ENCODE measurements at places on chromosomes 6 and 20.

GRCh38 chr6:103456652-103457051 is 1403.1 kb downstream of the HACE1 start:
- no peak for DNase-seq

- DNase-seq, result no peak
Measured at GRCh38 chr6:158413814-158414565, 101.7 kb downstream of the TULP4 start.

DNA sequence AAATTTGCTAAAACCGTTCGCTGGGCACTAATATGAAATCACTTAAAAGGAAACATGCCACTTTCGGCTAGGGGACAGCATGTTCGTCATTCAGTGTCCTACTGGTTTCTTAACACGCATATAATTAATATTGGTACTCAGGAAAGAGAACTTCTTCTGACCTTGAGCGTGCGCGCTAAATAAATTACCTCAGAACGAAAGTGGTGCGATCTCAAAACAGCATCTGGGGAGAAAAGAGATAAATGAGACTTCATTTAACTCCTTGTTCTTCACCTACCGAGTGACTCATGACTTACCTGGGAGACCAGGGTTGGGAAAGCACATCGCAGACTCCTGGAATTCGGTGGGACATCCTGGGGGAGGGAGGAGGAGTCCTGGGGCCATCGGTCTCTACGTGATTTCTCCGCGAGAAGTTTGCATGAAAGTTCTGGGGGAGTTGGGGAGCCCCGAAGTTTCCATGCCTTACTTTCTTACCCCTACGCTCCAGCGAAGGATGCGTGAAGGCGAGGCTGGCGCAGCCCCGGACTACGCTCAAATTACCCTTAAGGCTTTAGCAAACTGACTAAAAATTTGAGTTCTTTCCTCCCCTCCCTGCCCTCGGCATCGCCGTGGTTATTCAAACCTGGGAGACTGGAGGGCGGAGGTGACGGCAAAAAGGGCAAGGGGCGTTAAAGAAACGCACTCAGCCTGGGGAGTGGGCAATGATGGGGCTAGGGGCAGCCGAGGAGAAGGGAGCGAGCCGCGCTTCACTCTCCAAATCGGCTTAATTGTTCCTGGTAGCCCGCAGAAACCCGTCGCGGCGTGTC is 1.1 kb upstream of the BEND6 start:
- peak; percentile 26 for DNase-seq

GRCh38 chr6:81158956-81159355 is 593.5 kb downstream of the TENT5A start:
- no peak for DNase-seq

GRCh38 chr20:61535091-61535490 is 283.0 kb downstream of the CDH4 start:
- DNase-seq, result no peak

DNA sequence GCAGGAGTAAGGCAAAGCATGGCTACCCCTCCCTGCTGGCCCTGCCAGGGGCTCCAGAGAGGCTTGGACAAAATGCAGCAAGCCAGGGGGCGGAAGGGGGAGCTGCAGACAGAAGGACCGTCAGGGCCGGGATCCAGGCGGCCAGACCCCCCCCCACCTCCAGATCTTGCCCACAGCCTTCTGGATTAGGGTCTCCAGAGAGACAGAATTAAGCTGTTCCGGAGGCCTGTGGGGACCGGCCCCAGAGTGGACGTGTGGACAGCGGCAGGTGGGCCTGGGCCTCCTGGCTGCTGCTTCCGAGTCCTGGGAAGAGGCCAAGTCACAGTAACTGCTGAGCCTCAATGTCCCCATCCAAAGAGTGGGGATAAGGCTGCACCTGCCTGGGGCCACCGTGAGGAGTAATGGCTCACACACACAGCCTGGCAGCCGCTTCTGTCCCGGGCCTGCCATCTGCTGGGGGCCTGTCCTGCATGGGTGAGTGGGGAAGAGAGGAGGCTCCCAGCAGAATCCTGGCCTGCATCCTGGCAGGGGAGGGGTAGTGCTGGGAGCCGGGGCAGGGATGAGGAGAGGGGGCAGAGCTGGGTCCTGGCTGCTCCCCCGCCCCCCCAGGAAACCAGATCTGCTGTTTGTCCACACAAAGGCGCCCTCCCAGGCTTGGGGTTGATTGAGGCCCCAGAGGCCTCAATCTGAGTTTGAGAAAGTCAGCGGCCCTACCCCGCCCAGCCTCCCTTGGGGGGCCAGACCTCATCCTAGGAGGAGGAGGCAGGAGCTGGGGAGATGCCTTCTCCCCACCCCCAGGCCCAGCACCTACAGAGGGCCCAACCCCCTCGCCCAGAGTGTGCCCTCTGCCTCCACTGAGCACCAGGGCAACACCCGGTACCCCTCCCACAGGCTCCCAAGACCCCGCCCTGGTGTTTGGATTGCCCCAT is 3.9 kb downstream of the LAMA5 start:
- DNase-seq, result no peak

- peak; percentile 25 for DNase-seq
Measured at GRCh38 chr20:48846516-48847492, 19.0 kb upstream of the PREX1 start.

DNA sequence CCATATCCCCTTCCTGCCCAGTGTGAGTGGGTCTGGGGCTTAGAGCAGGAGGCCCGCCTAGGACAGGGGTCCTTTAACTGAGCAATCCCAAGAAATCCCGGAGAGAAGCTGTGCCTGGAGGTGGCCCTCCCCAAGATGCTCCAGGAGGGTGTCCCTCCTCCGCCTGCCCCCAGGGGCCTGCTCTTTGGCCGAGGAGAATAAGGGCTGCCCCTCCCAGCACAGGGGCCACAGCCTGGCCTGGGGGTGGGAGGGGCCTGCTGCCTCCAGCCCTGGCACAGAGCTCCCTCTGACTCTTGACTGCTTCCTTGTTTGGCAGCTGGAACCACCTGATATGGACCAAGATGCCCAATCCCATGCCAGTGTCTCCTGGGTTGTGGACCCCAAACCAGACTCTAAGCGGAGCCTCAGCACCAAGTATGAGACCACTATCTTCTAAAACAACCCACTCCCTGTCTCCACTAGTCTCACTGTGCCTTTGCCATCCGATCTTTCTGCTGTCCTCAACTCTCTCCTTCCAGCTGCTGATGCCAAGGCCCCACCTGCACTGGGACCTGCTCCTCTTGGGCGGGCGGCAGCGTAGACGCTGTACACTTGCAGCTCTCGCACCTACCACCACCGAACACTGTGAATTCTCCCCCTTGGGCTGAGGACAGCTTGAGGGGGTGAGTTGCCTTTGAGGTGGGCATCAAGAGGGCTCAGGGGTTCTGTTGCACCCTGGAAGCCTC is 54.3 kb downstream of the TCP11 start:
- DNase-seq, result no peak

DNA sequence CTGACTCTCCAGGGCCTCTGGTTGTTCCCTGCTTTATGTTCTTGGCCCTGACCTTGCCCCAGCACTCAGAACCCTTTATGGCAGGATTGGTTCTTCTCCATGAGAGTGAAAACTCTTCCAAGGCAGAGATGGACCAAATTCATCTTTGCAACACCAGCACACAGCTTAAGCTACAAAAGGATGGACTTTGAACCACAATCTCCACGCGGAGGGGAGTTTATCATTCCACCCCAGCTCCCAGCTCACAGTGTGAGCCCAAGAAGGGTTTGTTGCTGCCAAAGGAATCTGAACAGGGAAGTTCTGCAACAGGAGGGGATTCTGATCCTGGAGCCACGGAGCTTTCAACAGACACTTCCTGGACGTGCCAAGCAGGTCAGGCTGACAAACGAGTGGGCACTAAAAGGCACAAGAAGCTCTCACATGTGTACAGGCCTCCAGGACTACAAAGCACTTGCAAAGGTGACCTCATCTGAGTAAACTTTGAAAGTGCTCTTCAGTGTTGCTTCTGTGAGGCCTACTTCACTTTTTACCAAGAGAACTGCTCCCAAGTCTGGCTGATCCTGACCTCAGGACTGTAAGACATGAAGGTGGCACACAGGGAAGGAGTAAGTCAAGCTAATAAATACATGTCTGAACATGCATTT is 8.9 kb downstream of the FITM2 start:
- DNase-seq, result no peak

GRCh38 chr6:10676403-10676802 is 18.0 kb downstream of the C6orf52 start:
- no peak for DNase-seq

DNA sequence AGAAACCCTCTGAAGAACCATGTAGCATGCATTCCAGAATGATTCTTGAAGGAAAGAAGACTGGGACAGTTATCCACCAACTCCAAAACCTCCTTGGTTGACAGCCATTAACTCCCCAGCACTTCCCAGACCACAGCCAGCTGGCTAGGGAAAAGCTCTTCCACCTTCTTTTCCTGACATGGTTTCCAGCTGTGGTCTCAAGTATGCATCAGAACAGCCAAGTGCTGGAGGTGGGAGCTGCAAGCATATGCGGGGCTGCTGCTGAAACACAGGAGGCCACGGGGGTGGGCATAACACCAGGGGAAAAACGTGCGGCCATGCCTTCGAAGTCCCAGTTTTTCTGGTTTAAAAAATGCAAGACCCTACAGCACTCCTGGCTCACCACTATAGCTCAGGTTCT is 108.0 kb upstream of the FAM184A start:
- DNase-seq, result no peak

- DNase-seq, result no peak
Measured at GRCh38 chr6:159837511-159837910, 37.4 kb downstream of the PNLDC1 start.

DNA sequence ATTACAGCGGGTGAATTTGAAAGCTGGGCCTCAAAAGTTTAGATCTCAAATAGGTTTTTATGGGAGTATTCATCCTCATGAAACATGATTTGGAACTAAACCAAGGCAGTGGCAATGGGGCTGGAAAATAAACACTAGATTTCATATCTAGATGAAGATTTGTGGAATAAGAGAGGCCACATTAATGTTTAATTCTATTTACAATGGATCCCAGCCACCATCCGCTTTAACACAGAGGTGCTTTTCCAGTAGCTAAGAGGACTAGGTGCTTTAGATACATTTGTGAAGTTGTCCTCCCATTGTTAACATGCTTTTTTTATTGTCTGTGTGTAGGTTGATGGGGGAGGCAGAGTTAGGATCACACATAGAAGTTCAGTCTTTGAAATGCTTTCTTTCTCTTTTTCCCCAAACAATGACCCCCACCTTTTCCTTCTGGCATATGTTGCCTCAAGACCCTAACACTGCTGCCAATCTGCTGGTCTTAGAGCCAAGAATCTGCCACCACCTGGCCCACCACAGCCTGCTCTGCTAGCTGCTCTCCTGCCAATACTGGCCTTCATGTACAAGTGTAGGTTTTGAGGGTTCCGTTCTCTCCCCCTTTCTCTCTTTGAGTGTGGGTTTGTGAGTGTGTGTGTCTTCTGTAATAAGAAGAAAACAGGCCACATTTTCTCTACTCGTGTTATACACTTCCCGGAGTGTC is 27.8 kb upstream of the GFRAL start:
- no peak for DNase-seq

GRCh38 chr6:143970456-143971218 is 37.4 kb downstream of the PLAGL1 start:
- no peak for DNase-seq

GRCh38 chr20:47315339-47316056 is 41.0 kb downstream of the ZMYND8 start:
- DNase-seq, result peak; percentile 75

DNA sequence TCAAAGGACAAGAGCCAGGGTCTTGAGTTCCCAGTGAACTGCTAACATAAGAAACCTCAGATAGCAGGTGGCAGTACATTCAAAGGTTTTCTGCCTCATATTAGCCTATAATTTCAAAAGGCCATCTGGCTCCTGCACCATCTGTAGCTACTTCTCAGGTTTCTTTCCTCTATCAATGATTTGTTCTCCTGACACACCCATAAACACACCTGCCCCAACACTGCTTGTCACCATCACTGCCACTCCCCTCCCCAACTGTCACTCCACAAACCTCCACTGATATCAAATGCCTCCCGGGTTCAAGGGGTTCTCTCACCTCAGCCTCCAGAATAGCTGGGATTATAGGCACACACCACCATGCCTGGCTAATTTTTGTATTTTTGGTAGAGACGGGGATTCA is 152.7 kb upstream of the SLC22A16 start:
- DNase-seq, result no peak

DNA sequence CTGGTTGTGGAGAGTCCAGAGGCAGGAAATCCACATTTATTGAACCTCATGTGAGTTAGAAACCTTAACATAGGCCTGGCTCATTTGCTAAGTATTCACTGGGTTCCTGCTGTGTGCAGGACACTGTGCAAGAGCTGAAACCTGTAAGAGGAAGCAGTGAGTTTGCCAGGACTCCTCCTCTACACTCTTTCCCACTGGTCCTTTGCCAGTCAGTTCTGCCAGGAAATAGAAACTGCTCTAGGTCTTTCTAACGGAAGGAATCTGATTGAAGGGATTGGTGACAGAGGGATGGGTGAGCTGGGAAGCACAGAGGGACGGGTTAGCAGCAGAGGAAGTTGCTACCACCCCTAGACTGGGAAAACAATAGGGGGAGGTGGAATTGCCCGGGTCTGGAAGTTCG is 234.2 kb upstream of the ECI2 start:
- DNase-seq, result no peak

GRCh38 chr20:64119681-64120341 is 12.4 kb upstream of the NPBWR2 start:
- DNase-seq, result no peak

Measured in A673 (cell line).